Caco-2 (cell line): ENCODE measurements at places on chromosomes 7 and 10. TPM values are rescaled to one million over a fixed set of nuclear protein-coding genes. Genes with fewer than 3 reads are reported as not detected.

LRRC27 gene
- total RNA-seq, result 11.7 and 12.5 TPM in 2 replicates

C7orf57 gene
- not detected in 2 replicates for total RNA-seq

HABP2 gene
- 21.0 and 24.3 TPM in 2 replicates for total RNA-seq

STRIP2 gene
- total RNA-seq, result 5.8 and 6.5 TPM in 2 replicates

ATXN7L1 gene
- 14.1 and 18.2 TPM in 2 replicates for total RNA-seq

GRID2IP gene
- total RNA-seq, result 0.65 and 0.95 TPM in 2 replicates

FXYD4 gene
- total RNA-seq, result not detected in 2 replicates

GFRA1 gene
- not detected in 2 replicates for total RNA-seq

GPRIN2 gene
- 3.0 and 3.7 TPM in 2 replicates for total RNA-seq

METTL27 gene
- total RNA-seq, result 1.5 and 1.7 TPM in 2 replicates

TFR2 gene
- total RNA-seq, result 8.1 and 9.7 TPM in 2 replicates

LGI1 gene
- 0.48 and 1.1 TPM in 2 replicates for total RNA-seq

PGAM2 gene
- not detected in 2 replicates for total RNA-seq

ZNF783 gene
- 26.1 and 27.3 TPM in 2 replicates for total RNA-seq

ZNF716 gene
- not detected in 2 replicates for total RNA-seq

SMKR1 gene
- not detected in 2 replicates for total RNA-seq

ELOVL3 gene
- total RNA-seq, result 1.4 and 2.2 TPM in 2 replicates

FGFR2 gene
- 266 and 286 TPM in 2 replicates for total RNA-seq

SLC13A4 gene
- total RNA-seq, result not detected in 2 replicates
